ENCODE measurements at places on chromosomes 16 and 17.

GRCh38 chr16:15811481-15812400, 45.1 kb downstream of the MYH11 start:
- DNase-seq, result no peak

DNA sequence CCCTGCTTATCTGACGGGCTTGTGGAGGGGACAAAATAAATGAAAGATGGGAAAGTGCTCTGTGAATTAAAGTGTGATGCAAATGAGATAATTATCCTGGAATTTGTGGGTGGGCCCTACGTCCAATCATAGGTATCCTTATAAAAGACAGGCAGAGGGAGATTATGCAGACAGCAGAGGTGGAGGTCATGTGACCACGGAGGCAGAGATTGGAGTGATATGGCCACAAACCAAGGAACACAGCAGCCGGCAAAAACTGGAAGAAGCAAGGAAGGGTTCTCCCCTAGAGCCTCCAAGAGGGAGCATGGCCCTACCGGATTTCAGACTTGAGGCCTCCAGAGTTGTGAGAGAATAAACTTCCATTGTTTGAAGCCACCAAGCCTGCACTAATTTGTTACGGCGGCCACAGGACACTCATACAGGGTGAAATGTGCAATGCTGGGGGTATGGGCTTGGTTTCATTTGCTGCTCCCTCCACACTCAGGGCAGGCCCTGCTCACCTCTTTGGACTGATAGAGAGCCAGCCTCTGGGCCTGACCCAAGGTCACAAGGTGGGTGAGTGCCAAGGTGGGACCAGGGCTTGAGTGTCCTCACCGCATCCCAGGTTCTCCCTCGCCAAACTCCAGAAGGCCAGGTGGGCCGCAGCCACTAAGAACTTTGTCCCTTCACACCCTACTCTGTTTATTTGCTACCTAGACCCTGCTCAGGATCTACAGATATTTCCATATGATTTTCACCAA, 149.6 kb upstream of the TNRC6C start:
- DNase-seq, result no peak

GRCh38 chr16:9372934-9373890, 281.8 kb downstream of the HAPSTR1 start:
- no peak for DNase-seq

DNA sequence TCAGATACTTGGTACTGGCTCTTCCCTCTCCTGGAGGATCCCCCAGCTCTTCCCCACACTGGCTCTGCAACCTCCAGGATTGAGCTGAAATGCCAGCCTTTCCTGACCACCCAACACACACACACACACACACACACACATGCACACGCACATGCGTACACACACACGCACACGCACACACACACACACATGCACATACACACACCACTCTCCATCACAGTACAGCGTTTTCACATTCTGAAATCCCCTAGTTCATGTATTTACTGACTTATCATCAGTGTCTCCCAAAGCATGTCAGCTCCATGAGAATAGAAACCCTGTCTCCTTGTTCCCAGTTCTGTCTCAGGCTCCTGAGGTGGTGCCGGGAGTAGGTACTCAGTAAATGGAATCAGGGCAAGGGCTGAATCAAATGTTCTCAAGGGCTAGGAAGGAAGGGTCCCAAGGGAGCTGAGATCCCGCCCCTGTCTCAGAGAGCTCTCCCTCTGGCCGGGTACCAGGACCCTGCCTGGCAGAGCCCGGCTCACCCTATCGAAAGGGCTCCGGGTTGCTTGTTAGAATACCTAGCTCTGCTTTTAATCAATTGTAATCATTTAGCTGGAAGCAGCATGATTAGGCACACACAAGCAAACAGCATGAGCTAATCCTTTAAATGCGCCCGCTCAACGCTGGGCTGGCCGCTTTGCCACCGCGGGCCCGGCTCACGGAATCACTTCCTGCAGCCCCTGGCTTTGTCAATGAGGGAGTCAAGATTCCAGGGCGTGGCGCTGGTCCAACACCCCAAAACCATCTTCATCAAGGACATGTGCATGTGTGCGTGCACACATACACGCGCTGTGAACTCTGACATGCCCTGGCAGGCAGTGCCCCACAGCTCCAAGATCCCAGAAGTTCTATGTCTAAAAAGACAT, 140.7 kb downstream of the C16orf78 start:
- no peak for DNase-seq

- no peak for DNase-seq
These were observed 22.7 kb upstream of the ATP5MC1 start for GRCh38 chr17:48869821-48870318.

DNA sequence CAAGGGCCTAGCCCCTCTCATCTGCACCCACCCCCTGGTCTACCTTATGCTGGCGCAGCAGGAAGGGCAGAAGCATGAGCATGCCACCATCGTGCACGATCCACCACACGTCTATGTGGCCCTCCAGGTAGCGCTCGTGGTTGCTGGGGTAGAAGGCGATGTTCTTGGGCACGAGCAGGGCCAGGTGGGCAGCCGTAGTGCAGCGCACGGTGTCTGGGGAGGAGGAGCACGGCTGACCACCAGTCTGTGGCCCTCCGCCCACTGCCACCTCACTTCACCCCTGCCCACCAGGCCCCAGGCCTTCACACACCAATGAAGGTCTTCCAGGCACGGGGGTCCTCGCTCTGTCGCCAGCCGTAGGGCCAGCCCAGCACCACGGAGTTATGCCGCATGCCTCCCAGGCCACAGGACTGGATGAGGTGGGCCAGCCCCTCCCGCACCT, 2.2 kb upstream of the LCAT start:
- no peak for DNase-seq

DNA sequence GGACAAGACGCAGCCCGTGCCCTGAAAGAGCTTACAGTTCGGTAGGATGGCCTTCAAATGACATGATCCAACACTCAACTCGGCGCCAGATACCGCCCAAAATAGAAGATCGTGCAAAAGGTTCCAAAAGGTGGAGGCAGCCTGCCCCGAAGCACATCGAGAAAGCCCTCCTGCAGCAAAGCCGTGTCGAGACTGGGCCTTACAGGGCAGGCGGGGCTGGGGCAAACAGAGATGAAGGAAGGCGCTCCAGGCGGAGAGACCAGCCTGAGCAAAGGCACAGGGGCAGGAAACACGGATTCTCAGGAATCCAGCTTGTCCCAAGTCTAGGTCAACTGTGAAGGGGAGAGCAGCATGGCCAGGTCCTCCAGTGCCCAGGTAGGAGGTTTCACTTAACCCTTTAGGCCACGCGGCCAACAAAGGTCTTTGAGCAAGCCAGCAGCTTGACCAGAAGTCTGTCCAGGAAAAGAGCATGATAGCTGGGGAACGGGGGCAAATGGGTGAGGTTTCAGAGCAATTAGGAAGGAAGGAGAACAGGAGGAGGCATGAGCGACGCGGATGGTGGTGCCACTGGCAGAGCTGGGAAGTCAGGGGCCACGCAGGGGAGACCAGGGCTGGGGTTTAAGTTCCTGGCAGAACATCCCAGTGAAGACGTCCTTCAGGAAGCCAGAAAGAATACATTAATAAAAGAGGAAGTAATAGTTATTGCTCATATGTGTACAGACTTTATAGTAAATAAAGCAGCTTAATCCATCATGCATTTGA, 21.2 kb upstream of the EIF1 start:
- no peak for DNase-seq

DNA sequence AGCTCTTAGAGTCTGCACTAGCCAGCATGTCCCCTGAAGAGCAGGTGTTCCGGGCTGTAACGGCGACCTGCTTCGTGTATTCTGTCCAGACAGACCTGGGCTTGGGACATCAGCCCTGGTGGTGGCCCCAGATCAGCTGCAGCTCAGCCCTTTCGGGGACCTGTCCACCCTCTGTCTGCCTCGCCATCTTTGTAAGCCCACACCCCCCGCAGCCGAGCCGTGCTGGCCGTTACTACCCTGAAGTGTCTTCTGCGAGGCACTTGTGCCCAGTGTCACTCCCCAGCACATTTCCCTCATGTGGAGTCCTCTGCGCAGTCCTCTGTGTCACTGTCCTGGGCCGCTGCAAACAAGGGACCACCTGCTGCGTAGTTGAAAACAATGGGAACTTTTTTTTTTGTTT, 10.4 kb downstream of the CARD14 start:
- DNase-seq, result no peak

GRCh38 chr16:9536905-9537304, 445.5 kb downstream of the HAPSTR1 start:
- DNase-seq, result no peak

- no peak for DNase-seq
These were observed 23.2 kb downstream of the COIL start for GRCh38 chr17:56937687-56938086.

GRCh38 chr17:50659179-50659578, 24.5 kb downstream of the ABCC3 start:
- no peak for DNase-seq
